ENCODE measurements at places on chromosomes 16 and 17. TPM values are rescaled to one million over a fixed set of nuclear protein-coding genes. Genes with fewer than 3 reads are reported as not detected.

GNG13 gene
- total RNA-seq, result not detected

CACNG1 gene
- total RNA-seq, result not detected

MT1G gene
- total RNA-seq, result 33.6 TPM

DNA sequence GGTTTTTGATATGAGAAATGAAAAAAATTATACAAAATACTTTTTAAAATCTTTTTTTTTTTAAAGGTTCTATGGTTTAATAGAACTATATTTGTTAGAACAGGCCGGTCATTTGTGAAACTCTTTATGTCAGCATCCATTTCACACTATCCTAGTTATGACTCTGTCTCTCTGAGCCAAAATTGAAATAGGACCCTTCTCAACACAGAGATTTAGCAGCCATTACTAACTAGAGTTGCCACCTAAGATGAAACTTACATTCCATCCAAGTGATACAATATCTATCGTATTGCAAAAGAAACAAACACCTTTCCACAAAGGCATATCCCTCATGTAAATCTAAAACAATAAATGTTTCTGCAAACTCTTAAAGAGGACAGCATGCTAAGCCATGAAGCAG lies 249.8 kb downstream of the CDH11 start:
- DNase-seq, result no peak

CD300A gene
- total RNA-seq, result 8.2 TPM

ZFHX3 gene
- total RNA-seq, result 29.3 TPM

DNA sequence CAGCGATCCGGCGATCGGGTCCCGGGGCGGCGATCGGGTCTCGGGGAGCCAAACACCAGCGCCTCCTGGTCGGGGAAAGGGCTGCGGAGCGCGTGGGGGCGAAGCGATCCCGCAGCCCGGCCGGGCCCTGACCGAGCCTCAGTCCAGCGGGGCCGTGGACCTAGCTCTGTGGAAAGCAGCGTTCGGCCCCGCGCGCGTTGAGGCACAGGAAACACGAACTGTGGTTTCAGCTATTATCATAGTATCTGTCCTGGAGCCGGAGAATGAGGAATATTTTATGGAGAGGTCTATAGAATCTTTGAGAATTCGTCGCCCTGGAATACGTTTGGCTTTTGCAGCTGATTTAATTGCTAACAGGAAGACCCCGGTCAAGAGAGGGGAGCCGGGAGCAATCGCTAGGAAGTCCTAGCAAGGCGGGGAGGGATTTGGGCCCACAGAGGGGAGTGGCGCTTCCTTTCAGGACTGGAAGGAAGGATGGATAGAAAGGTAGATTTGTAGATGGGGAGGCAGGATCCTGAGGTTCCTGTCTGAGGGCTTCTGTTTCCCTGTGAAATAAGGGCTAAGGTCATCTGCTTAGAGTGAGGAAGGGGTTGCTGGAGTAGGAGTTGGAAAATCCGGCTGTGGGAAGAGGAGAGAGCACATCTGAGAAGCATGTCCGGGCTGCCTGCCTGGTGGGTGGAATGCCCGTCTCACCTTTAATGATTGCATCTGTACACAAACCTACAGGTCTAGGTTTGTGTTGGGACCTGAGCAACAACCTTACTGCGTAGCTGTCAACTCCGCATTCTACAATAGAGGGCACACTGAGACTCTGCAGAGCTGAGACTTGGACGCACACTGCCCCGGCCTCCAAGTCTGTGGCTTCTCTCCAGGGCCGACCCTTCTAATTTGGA lies 770 bp downstream of the CCNF start:
- no peak for DNase-seq

CHST4 gene
- total RNA-seq, result not detected

VTN gene
- 0.98 TPM for total RNA-seq

DNA sequence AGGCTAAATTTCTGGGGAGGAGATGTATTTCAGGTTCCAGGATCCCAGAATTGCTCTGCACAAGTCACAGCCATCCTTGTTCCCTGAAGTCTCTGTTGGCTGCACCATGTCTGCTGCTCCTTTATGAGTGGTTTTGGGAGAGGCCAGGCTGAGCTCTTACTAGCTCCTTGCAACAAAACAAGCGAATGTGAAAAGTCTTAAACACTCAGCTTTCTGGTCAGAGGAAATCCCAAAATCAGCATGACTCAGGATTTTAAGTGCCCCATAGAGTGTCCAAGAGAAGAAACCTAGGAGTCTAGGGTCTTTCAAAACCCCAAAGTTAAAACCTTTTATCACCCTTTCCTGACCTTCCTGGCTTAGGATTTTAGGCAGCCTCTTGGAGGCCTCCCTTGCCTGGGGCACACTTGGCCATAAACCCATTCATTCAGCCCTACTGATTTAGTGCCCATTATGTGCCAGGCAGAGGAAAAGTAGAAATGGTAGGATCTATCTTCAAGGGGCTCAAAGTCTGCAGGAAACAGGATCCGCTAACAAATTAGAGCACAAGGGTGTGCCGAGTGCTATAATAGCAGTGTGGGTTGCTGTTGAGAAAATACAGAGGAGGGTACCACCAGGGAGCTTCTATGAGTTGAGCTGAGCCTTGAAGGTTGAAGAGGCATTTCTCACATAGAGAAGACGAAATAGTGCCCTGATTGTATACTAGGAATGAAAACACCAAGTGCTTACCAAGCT lies 36.9 kb downstream of the SOST start:
- DNase-seq, result peak; percentile 5

- no peak for DNase-seq
Observed at GRCh38 chr16:24018485-24018884, 182.7 kb downstream of the PRKCB start.

DNA sequence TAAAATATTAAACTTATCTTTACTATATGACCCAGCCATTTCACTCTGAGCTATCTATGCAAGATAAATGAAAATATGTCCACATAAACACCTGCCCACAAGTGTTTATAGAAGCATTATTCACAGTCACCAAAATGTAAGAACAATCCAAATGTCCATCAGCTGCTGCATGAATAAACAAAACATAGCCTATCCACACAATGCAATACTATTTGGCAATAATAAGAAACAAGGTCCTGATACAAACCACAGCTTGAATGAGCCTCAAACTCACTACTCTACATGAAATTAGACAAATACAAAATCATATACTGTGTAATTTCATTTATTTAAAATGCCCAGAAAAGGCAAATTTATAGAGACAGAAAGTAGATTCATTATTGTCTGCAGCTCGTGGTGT lies 355.1 kb downstream of the CDH8 start:
- DNase-seq, result no peak

DNA sequence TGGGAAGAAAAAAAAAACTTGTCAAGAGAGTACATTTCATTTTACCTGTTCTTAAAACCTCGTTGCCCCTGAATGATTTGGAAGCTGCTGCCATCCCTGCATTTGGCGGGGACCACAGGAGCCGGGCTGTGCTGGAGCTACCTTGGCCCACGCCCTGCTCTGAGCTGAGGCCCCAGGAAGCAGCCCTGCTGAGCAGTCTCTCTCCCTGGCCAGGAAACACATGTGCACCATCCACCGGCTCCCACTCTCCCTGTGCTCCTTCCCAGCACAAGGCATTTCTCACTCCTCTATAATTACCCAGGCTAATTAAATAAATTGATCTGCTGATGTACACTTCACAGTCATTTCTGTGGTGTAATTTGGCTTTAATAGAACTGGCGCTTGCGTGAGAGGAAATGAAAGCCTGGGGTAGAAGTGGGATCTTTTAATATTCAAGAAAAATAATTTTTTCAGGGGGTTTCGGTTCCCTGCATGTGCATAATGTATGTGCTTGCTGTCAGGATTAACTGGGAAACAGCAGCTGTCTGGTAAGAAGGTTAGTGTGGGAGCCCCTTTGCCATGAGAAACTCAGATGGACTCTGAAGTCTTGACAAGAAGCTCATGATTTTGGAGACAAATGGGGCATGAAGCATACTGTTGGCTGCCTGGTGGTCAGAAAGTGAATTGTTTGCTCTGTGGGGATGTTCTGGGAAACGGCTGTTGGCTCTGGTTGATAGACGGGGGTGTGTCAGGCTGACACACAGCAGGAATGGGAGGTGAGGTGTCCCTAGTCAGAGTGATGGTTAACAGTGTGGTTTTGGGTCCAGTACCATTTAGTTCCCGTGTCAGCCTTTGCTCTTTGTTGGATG lies 252.3 kb upstream of the EEF2KMT start:
- no peak for DNase-seq

DNA sequence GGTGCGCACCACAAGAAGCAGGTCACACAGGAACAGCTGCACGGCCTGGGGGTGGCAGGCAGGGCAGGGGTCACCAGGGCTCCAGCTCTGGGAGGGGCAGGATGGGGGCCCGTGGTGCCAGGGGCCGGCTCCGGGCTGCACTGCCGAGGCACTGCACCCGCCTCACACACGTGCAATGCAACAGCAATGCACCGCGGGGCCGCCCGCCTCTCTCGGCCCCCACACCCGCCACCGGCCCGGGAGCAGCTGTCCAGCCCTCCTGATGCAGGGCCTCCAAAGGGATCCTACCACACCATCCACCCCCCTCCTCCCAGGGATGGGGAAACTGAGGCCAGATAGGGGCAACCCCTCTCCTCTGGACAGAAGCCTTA lies 23.1 kb downstream of the SREBF1 start:
- no peak for DNase-seq

E2F4 gene
- 54.4 TPM for total RNA-seq

DNA sequence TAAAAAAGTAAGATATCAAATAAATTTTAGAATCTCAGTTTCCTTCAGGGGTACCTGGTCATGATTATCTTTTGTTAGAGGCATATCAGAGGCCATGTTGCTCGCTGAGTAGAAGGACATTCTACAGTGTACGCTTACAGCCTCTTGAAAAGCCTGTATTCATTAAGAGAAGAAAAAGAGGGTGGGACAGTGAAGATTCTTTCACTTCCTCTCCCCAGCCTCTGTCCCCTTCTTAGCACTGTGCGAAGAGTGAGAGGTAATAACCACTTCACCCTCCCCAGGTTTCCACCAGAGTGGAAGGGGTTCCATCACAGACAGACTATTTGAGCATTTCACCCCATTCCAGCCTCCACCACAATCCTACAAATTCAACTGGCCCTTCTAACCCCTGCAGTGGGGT lies 4.8 kb upstream of the LPO start:
- no peak for DNase-seq

DNA sequence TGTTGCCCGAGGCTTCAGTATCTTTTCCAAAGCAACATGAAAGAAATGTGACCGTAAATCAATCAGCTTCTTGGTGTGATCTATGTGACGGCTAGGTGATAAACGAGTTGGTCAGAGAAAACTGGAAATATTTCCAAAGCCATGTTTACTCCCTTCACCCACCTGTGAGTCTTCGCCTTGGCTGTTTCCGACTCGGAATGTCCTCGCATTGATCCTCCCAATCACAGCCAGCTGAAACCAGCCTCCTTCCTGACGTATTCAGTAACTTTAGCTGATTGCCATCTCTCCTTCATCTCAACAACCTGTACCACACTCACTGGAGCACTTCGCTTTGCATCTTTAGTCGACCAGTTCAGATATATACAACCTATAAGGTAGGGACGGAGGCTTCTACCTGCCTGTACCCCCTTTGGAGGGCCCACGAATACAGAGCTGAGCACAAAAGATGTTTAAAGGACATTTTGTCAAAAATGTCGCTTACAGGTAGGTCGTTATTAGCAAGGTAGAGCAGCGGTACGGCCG lies 705 bp downstream of the KRABD2 start:
- DNase-seq, result peak; percentile 76

VPS35L gene
- 63.5 TPM for total RNA-seq

TRIM47 gene
- 118 TPM for total RNA-seq

DNA sequence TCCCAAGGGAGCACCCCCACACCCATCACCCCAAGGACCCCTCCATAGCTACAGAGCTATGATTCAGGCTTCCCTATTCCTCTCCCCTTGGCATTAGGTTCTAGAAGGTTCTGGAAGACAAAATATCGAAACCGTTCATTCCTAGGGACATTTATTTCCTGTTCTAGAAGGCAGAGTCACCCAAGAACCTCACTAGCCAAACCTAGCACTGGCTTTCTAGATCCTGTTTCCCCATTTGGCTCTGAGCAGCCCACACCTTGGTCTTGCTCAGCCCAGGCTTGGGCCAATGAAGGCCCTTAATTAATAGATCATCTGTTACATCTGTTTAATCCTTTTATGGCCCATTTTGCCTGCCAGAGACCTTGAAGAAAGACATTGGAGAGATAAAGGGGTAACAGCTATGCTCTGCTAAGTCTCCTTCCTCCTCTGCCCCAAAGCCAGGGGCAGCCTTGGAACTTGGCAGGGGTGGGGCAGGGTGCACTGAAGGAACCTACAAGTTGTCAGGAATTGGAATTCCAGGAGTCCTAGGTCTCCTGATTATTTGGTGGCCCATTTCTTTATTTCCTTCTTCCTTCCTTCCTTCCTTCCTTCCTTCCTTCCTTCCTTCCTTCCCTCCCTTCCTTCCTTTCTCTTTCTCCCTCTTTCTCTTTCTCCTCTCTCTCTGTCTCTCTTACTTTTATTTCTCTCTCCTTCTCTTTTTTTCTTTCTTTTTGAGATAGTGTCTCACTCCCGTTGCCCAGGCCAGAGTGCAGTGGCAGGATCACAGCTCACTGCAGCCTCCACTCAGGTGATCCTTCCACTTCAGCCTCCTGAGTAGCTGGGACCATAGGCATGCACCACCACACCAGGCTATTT lies 8.7 kb upstream of the FZD2 start:
- no peak for DNase-seq

GRCh38 chr16:89230255-89230654 lies 12.8 kb downstream of the ZNF778 start:
- DNase-seq, result no peak

ASGR2 gene
- total RNA-seq, result 1.2 TPM

GRCh38 chr16:84042879-84043485 lies 387 bp upstream of the SLC38A8 start:
- peak; percentile 73 for DNase-seq

- no peak for DNase-seq
Observed at GRCh38 chr17:52140601-52141000, 17.9 kb downstream of the CA10 start.

GRCh38 chr17:52383493-52384100 lies 225.1 kb upstream of the CA10 start:
- peak; percentile 66 for DNase-seq

DNA sequence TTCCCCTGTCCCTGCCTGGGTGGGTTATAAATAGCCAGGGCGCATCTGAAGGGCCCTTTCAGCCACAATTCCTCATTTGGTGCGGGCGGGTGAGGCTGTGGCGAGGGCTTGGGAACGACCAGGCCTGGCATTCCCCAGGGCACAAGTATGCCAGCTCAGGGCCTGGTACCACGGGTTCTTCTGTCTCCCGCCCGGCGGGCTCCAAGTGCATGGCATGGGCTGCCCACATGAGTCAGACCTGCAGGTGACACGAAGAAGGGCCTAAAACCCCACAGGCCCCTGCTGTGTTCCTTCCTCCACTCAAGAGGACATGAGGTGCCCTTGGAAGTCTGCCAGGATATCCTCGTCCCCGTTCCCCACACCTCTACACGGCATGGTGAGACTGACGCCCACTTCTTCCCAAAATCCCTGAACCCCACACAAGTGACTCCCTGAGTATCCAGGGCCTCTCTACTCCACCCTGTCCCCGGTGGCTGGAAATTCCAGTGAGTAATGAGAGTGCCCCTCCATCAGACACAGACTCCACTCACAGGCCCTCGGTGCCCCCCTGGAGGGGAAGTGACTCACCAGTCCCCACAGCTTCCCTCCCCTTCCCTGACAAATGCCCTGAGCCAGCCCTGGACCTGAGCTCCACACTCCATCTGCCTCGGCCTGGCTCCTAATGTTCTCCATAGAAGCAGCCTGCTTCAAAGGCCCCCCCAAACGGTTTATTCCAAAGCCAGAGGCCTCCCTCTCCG lies 68.8 kb downstream of the ABR start:
- DNase-seq, result peak; percentile 58

NLRC3 gene
- total RNA-seq, result 5.3 TPM

GRCh38 chr16:78091419-78091818 lies 8.0 kb upstream of the WWOX start:
- DNase-seq, result no peak

- no peak for DNase-seq
Observed at GRCh38 chr17:79760197-79760906, 17.6 kb upstream of the CBX2 start.

Measured in kidney (tissue), 22 donors.